ENCODE measurements at places on chromosomes 11 and 22. TPM values are rescaled to one million over a fixed set of nuclear protein-coding genes. Genes with fewer than 3 reads are reported as not detected.

Gene MS4A15
- total RNA-seq, result not detected

Gene SOX10
- total RNA-seq, result not detected

Gene TRIM64
- total RNA-seq, result not detected

- DNase-seq, result no peak
These were observed 30.4 kb downstream of the DUSP8 start for GRCh38 chr11:1541474-1542204.

GRCh38 chr11:2523821-2524391 is 79.1 kb downstream of the KCNQ1 start:
- no peak for DNase-seq

GRCh38 chr22:27903805-27904473 is 15.1 kb downstream of the PITPNB start:
- DNase-seq, result no peak

Measured in CD8-positive, alpha-beta memory T cell (primary cell).